Endodermal cell (in vitro differentiated cells): ENCODE measurements at places on chromosomes 16 and 17.

DNA sequence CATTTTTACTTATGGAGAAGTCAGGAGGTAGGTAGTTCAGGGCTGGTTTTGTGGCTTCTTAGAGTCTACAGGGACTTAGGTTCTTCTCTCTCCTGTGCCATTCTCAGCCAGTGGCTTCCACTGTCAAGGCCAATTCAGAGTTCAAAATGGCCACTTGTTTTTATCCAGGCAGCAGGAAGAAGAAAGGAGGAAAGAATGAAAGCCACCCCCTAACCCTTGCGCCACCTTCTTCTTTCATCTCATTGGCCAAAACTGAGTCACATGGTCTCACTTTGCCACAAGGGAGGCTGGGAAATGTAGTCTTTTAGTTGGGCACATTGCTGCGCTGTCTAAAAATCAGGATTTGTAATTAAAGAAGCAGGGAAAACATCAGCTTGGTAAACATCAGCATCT, 60.8 kb upstream of the MED9 start:
- peak; percentile 86 for DNase-seq

DNA sequence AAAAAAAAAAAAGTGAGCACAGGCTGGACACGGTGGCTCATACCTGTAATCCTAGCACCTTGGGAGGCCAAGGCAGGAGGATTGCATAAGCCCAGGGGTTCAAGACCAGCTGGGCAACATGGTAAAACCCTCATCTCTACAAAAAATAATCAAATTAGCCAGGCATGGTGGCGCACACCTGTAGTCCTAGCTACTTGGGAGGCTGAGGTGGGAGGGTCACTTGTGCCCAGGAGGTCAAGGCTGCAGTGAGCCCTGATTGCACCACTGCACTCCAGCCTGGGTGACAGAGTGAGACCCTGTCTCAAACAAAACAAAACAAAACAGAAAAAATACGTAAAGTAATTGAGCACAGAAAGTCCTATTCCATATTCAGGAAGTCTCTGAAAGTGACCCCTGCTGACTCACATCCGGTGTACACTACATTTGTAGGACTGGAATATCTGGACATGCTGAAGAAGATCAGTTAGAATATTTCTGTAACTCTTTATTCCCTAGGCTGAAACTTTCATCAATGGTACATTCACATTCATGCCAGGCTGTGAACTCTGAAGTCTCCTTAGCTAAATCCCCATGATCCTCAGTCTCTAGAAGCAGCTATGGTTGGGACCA, 66.0 kb upstream of the HAS3 start:
- no peak for DNase-seq

DNA sequence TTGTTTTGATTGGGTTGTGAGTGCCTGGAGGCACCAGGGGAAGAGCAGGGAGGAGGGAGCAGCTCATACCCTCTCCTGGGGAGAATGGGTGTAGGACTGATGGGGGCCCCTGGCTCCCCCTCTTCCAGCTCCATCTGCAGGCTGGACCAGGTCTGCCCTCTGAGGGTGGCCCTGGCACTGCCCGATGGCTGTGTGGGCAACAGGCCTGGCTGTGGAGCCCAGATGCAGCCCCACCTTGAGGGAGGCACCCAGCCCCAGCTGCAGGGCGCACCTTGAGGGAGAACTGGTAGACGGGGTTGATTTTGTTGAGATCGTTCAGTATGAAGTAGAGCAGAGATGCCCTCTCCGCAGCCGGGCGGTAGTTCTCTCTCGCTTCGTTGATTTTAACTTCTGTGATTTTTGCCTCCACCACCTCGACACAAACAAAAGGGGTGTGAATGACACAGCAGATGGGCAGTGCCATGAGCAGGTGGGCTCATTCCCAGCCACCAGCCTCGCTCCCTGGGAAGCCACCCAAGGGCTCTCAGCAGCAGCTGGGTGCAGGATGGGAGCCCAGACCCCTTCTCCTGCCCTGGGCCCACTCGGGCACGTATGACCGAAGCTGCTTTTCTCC, 71.6 kb downstream of the PGS1 start:
- no peak for DNase-seq

DNA sequence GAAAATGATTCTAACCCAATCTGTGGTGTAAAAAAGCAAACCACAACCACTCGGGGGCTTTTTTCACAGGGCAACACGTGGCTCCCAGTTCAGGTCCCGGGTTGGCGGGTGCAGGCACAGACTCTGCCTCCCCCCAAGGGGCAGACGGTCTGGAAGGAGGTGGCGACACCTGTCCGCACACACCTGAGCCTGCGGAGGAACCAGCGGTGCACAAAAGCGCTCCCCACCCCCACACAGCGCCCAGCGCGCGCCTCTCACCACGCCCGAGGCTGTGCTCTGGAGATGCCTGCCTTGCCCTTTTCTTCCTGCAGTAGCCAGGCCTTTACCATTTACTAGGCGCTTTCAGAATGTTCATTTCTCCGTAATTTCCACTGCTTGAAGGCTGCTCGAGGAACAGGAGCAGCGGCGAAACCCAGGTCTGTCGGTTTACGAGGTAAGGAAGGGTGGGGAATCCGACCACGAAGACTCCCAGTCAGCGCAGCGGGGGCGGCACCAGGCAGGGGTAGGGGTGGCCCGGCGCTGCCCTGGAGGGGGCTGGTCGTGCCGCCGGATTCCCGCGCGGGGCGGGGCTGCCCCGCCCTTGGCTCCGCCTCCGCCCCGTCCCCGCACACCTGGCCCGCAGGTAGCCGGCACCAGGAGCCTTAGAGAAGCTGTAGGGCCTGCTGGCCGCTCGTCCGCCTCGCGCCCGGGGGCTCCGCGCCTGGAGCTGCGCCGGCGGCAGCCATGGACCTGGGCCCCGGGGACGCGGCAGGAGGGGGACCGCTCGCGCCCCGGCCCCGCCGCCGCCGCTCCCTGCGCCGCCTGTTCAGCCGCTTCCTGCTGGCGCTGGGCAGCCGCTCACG, at the start of gene USP43:
TSS of gene USP43 (plus strand) at position 608 of the 842 bp plus-strand sequence. CDS start at position 724, 116 bp downstream.
- peak; percentile 94 for DNase-seq
